NCI-H1048 (cell line): ENCODE measurements at places on chromosomes 1 and 21.

GRCh38 chr1:110771245-110772022, 96.7 kb upstream of the KCNA3 start:
- no peak for DNase-seq

GRCh38 chr1:219446288-219446687, 166.6 kb downstream of the ZC3H11B start:
- DNase-seq = no peak

DNA sequence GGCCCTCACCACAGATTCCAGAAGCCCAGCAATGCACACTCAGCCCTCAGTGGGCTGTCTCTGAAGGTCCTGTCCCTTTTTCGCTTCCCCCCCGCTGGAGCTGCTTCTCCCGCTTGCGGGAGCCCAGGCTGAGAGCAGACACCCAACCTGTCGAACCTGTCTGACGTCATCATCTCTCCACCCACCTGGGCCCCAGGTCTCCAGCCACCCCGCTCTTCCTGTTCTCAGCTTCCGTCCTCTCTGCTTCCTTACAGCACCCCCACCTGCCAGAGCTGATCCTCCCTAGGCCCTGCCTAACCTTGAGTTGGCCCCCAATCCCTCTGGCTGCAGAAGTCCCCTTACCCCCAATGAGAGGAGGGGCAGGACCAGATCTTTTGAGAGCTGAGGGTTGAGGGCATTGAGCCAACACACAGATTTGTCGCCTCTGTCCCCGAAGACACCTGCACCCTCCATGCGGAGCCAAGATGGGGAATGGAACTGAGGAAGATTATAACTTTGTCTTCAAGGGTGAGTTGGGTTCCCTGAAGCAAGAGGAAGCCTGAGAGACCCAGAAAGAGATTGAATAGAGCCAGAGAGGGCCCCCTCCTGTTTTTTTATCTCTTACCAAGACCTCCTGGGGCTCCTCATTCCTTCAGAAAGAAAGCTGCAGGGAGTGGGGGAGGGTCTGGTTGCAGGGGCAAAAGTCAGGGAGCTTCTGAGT, at the start of gene RAB25:
RAB25 (plus strand) TSS at position 224 of the 700 bp plus-strand sequence; CDS start at position 465, 241 bp downstream.
- DNase-seq = no peak

DNA sequence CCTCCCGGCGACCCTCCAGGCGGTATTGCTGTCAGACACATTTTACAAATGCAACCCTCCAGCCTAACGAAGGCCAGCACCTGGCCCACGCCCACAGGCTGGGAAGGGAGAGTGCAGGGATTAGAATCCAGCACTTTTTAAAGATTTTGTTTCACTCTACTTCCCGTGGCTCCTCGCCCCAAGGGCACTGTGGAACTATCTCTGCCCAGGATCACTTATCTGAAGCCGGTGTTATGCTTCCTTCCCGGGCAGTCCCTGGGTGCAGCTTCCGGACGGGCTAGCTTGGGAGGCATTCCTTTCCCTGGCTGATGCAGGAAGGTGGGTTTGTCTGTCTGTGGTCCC, 35.8 kb downstream of the CCN1 start:
- no peak for DNase-seq

DNA sequence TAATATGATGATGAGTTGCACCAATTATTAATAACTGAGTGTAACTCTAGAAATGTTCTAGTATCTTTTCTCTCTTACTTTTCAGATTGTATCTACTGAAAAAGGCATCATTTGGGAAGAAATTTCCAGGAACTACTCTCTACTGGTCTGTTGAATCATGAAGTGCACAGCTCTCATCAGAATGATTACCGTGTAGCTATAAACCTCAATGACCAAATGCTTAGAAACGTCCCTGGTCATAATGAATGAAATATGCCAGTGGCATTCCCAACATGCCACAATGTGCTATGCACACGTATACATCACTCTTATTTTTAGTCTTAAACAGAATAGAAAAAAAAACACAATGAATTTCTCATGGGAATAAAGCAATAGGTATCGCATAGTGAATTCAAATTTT, 534.3 kb upstream of the OLFM3 start:
- no peak for DNase-seq

- no peak for DNase-seq
Observed at GRCh38 chr1:27556781-27557595, 47.0 kb downstream of the AHDC1 start.

- no peak for DNase-seq
Observed at GRCh38 chr1:156033011-156033410, 12.3 kb upstream of the SSR2 start.

GRCh38 chr1:222817529-222817928, 2.7 kb downstream of the DISP1 start:
- DNase-seq = no peak

DNA sequence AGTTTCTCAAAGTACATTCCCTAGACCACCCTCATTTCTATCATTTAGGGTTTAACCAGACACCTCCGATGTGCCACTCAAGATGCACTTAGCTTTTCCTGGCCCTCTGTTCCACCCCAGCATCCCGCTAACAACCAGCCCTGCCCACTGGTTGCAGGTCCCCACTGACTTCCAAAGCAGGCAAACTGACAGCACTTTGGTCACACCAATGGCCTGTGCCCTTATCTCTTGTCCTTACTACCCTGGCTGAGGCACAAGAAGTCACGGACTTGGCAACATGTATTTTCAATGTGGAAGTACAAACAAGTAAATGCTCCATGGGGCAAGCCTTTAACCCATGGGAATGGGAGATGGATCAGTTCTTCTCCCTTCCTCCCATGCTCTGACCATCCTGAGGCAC, 357.1 kb downstream of the OMA1 start:
- no peak for DNase-seq

DNA sequence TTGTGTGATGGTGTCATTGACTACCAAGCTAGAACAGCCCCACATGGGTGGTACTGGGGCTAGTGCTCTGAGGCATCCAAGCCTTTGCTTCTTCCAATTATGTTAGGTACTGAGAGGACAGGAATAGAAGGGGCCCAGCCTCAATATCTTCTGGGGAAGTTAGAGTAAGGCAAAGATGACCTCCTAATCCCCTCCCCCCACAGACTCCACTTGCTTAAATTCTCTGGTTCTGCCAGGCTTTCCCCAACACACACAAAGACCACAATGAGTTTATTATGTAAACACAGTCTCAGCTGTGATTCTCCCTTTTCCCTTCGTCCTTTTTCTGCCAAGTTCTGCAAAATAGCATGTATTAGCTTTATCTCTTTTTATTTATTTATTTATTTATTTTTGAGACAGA, 3.1 kb upstream of the TACSTD2 start:
- DNase-seq = no peak

GRCh38 chr21:36122977-36123376, 11.9 kb upstream of the CBR3 start:
- no peak for DNase-seq

- DNase-seq = no peak
Observed at GRCh38 chr1:65310078-65310587, 790 bp downstream of the DNAJC6 start.

DNA sequence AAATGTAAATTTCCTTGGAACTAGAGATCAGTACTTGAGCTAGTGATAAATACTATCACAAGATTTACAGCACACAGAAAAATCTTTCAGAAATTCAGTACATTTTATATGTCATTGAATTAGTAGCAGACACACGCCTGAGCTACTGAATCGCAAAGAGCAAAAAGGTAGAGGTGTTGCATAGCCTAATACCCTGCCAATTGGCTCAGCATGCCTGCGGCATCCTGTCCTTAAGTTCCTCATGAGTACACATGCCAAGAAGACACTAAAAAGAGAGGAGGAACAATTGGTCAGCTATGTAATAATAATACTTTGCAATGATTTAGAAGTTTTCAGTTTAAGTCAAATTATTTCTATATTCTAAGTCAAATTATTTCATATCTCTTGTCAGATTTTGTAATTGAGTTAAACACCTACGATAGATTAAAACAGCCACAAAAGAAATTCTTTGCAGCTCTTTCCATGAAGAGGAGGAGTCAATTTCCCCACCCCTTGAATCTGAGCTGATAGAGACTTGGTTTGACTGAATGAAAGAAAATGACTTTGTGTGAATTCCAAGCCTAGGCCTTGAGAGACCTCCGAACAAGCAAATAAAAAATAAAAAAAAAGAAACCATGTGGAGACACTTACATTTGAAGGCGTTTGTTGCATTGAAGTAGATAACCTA, 36.2 kb upstream of the PKN2 start:
- DNase-seq = no peak
